ENCODE measurements at places on chromosomes 3 and 15.
A peak's percentile ranks its signal among the peaks of the same experiment; 100 is the strongest.

DNA sequence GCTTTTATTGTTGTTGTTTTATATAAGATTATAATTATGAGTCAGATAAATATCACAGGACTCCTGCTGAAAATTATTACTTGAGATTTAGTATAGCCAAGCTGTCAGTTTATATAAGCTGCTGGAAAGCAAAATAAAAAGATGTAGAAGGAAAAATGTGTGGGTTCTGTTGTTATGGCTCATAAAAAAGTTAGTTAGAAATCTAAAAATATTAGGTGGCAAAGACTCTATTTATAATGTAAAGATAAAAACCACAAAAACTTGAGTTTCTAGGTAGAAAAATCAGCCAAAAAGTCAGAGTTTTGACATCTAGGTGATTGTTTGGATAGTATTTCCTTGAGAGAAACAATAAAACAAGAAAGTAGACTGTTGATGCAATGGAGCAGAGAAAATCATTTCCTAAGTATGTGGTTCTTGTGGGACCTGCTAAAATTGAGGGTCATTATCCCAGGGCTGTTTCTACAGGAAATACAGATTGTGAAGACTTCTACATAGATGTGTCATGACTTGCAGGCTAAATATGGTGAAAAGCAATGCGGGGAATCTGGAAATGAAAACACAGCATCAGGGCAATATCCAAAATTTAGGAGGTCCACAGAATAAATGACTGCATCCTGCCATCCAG is 1109.6 kb upstream of the CADM2 start:
- DNase-seq = no peak

- no peak for DNase-seq
Measured at GRCh38 chr15:63340878-63341277, 40.8 kb downstream of the CA12 start.

DNA sequence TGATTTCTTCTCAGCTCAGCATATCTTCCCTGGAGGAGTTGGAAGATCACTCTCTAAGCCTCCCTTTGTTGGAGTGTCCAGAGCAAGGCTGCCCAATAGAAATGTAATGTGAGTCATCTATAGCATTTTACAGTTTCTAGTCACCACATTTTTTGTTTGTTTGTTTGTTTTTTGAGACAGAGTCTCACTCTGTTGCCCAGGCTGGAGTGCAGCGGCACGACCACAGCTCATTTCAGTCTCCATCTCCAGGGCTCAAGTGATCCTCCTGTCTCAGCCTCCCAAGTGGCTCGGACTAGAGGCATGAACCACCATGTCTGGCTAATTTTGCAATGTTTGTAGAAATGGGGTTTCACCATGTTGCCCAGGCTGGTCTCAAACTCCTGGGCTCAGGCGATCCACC is 21.3 kb downstream of the KLHL6 start:
- no peak for DNase-seq

DNA sequence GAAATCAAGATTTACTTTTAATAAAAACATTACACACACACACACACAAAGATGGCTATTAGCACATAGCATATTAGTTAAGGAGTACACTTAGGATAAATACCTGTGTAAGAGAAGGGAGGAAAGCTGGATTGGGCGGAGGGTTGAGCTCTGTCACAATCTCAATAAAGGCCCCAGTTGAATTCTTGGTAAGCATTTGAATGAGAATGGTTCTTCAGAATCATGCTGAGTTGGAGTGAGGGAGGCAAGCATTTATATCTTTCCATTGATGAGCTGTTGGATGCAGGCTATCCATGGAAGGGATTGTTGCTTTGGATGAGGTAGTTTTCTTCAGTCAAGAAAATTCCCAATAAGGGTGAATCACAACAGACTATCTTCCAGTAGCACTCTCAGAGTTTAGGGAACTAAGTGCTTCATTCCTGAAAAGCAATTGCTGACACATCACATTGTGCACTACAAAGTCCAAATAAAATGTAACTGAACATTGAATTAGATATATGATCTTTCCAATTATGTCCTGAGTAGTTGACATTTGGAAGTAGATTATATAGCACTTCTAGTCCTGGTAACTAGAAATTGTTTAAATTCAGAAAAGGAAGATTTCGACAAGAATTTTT is 95.7 kb downstream of the SUCNR1 start:
- DNase-seq = no peak

DNA sequence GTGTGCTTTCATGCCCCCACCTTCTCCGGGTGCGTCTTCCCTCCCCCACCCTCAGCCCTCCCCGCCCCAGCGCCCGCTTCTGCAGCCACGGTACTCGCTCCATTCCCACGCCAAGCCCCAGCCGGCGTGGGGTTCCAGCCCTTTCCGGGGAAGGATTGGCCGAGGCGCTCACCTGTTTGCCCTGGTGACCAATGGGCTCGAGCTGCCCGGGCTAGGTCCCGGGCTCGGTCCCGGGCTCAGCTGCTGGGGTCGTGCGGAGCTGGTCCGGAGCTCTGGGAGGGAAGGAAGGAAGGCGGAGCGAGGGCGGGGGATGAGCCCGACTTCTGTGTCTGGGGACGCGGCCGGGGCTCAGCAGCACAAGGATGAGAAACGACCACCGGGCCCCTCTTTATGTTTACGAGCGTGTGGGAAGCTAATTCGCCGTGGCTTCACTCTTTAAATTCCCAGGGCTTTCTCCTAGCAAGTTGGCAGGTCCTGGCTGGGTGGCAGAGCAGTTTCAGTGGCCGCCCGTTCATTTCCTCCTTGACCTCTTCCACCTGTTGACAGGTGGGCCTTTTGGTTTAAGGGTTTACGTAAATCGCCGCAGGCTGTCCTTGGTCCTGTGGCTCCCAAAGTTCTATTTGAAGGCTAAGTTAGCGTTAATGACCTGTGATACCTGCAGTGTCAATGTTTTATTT is at the start of gene IGSF10:
Gene IGSF10, minus strand, starts transcription at position 288 of the 677 bp plus-strand sequence. CDS start 2,352 bp downstream, outside the sequence.
- peak; percentile 7 for DNase-seq

- no peak for DNase-seq
Measured at GRCh38 chr3:127260826-127261555, 26.9 kb downstream of the PRR20G start.

- peak; percentile 14 for DNase-seq
Measured at GRCh38 chr3:12370758-12371157, 81.9 kb downstream of the PPARG start.
